Ascending aorta (tissue), 2 donors: ENCODE measurements at places on chromosomes 12 and 14. TPM values are rescaled to one million over a fixed set of nuclear protein-coding genes. Genes with fewer than 3 reads are reported as not detected.

The NRXN3 gene
- total RNA-seq, result 21.0 TPM

The YEATS4 gene
- total RNA-seq, result 4.3 TPM

The DTX1 gene
- total RNA-seq, result 4.5 TPM

The IFT81 gene
- total RNA-seq, result 12.0 TPM

The DNAH10 gene
- not detected for total RNA-seq

The ABCC9 gene
- total RNA-seq, result 19.8 TPM

DNA sequence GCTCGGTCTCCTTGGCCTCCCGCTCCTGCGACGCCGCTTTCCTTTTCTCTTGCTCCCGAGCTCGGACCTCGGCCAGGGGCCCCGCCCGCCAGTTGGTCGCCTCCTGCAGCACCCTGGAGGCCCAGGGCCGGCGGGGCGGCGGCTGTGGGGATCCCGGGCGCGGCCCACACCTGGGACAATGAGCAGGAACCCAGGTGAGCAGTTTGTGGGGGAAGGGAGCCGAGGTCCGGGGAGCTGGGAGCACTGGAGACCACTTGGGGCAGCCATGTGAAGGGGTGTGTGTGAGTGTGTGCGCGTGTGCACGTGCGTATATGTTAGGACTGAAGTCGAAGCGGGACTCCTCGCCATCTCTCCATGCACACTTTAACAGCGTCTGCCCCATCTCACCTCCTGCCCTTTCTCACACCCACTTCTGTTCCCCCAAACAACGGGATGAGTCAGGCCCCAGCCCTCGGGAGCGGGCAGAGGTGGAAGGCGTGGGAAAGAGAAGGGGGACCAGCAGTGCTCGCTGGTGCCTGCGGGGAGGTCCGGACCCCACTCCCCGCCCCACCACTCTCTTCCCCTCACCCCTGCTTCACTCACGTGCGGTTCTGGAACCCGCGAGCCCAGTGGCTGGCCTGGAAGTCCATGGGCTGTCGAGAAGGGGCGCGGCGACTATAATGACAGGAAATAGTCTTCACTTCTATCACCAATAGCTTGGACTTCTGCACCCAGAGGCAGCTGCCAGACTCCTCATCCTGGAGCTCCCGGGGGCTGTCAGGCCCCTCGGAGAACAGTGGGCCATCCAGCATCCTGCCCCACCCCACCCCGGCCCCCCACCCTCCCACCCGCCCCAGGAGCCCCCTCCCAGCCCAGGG lies 450 bp downstream of the DDN start:
- no peak overlapping the region for H3K27ac ChIP-seq
- peaks cover 21% of the 10 kb centered on the region for H3K27me3 ChIP-seq
- peaks cover 27% of the 10 kb centered on the region for H3K36me3 ChIP-seq
- no peak for DNase-seq
- H3K4me1 ChIP-seq, result peaks cover 29% of the 10 kb centered on the region
- H3K4me3 ChIP-seq, result peak overlapping the region; percentile 65

DNA sequence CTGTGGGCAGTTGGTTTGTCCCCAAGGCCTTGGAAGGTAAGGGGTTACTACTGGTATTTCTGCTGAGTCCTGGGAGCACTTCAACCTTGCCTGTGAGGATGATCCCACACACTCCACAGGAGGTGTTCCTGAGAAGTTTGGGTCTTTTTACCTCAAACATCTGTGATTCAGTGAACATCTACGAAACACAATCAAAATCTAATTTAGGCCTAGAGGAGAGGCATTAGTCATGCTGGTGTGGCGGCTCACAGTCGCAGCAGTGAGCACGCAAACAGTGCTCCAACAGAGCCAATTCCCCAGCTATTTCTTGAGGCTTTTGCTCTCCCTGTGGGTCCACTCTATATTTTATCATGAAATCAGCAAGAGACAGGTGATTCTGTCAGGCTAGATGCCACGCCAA lies 107.6 kb downstream of the APAF1 start:
- H3K4me1 ChIP-seq, result no peaks in the 10 kb centered on the region
- DNase-seq, result no peak
- H3K4me3 ChIP-seq, result no peak overlapping the region
- no peak overlapping the region for H3K27ac ChIP-seq
- no peaks in the 10 kb centered on the region for H3K36me3 ChIP-seq

- H3K27ac ChIP-seq, result no peak overlapping the region
- H3K36me3 ChIP-seq, result no peaks in the 10 kb centered on the region
- no peaks in the 10 kb centered on the region for H3K4me1 ChIP-seq
- DNase-seq, result no peak
- H3K4me3 ChIP-seq, result no peak overlapping the region
Measured at GRCh38 chr12:67645601-67646000, 2.9 kb upstream of the DYRK2 start.

- no peaks in the 10 kb centered on the region for H3K4me1 ChIP-seq
- no peak for DNase-seq
- no peaks in the 10 kb centered on the region for H3K27me3 ChIP-seq
- H3K4me3 ChIP-seq, result no peak overlapping the region
- H3K36me3 ChIP-seq, result peaks cover 54% of the 10 kb centered on the region
Measured at GRCh38 chr14:63388766-63389431, 70.2 kb upstream of the GPHB5 start.

DNA sequence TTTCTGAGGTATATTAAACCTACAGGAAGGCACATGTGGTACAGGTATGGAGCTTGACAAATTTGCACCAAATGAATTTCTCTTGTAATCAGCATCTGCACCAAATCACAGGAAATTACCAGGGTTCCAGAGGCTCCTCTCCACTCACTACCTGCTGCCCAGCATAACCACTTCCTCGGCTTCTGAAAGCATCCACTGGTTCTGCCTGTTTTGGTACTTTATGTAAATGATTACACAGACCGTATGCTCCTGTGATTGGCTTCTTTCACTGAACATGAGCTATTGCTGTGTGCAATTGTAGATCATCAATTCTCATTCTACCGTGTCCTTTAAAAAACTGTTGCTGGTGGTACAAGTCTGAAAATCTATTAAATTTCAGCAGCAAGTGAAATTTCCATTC lies 522.1 kb downstream of the TMEM132D start:
- H3K36me3 ChIP-seq, result no peaks in the 10 kb centered on the region
- no peak for DNase-seq
- H3K4me1 ChIP-seq, result no peaks in the 10 kb centered on the region
- H3K27me3 ChIP-seq, result no peaks in the 10 kb centered on the region

DNA sequence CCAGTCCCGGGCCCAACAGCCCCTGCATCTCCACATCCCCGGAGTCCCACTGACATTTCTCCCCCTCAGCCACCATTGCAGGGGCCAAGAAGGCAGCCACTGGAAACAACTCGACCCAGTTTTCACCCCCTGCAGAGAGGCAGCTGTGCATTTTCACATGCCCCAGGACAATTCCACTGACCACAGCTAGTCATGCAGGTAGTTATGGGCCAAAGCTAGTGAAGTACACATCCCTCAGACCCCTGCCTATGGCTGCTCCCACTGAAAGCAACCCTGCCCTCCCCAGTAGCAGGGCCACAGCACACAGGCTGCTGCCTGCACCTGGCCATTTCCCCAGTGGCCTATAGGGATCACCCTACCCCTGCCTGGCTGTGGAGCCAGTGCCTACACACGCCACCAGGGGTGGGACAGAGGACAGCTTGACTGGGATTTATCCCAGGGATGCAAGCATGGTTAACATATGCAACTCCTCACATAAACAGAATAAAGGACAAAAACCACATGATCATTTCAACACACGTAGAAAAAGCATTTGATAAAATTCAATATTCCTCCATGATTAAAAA lies 154.0 kb downstream of the NDUFA12 start:
- H3K4me1 ChIP-seq, result no peaks in the 10 kb centered on the region
- no peak overlapping the region for H3K4me3 ChIP-seq
- H3K36me3 ChIP-seq, result no peaks in the 10 kb centered on the region
- no peak overlapping the region for H3K27ac ChIP-seq
- H3K27me3 ChIP-seq, result no peaks in the 10 kb centered on the region

- H3K27me3 ChIP-seq, result no peaks in the 10 kb centered on the region
- peak overlapping the region; percentile 2 for H3K4me3 ChIP-seq
- H3K36me3 ChIP-seq, result no peaks in the 10 kb centered on the region
- peaks cover 9% of the 10 kb centered on the region for H3K4me1 ChIP-seq
Measured at GRCh38 chr14:63908667-63909264, 56.0 kb downstream of the SYNE2 start.

GRCh38 chr14:100874051-100874410 lies 29.5 kb downstream of the RTL1 start:
- H3K36me3 ChIP-seq, result no peaks in the 10 kb centered on the region
- H3K27me3 ChIP-seq, result no peaks in the 10 kb centered on the region
- H3K27ac ChIP-seq, result no peak overlapping the region
- no peaks in the 10 kb centered on the region for H3K4me1 ChIP-seq

DNA sequence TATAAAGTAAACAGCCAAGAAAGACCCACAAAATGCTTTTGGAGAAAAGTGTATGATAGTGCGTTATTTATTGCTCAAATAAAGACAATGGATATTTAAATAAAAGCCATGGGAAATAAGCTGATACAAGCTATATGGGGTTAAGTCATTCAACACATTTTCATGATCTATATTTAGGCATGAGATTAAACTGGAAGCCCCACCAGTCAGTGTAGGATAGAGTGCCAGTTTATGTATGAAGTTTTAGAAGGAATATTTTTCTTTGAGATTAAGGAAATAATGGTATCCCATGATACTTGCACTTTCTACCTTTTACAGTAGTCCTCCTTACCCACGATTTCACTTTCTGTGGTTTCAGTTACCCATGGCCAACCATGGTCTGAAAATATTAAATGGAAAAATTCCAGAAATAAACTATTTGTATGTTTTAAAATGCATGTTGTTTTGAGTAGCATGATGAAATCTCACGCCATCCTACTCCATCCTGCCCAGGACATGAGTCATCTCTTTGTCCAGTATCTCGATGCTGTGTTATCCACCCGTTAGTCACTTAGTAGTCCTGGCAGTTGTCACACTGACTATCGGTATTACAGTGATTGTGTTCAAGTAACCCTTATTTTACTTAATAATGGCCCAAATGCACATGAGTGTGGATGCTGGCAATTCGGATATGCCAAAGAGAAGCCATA lies 22.3 kb downstream of the SYT1 start:
- no peaks in the 10 kb centered on the region for H3K36me3 ChIP-seq
- no peaks in the 10 kb centered on the region for H3K4me1 ChIP-seq
- H3K27ac ChIP-seq, result no peak overlapping the region
- no peak overlapping the region for H3K4me3 ChIP-seq

- H3K4me3 ChIP-seq, result no peak overlapping the region
- H3K27me3 ChIP-seq, result no peaks in the 10 kb centered on the region
- H3K36me3 ChIP-seq, result no peaks in the 10 kb centered on the region
- H3K27ac ChIP-seq, result no peak overlapping the region
Measured at GRCh38 chr14:70754991-70755390, 54.3 kb downstream of the MAP3K9 start.

DNA sequence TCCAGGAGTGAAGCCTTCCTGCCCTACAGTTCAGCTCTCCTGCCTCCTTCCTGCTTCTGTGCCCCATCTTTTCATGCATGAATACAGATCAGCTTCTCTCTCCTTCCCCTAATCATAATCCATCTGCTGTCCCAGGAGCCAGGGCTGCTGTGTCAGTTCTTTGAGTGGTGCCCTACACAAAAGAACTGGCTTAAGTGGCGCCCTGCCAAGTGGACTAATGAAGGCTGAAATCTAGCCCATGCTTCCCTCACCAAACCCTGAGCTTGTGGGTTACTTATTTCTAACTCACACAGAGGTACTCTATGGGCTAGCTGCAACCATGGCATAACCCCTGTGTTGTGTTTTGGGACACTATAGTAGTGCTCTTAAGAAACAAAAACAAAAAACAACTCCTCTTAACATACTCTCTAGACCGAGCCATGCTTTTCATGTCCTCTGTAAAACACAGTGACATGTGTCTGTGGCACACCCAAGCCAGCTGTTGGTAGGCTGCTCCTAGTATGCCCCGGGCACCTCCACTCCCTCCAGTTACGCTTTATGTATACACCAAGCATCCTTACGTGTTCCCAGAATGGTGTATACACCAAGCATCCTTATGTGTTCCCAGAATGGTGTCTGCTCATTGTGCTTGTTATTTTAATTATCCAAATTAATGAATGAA lies 19.3 kb upstream of the ETV6 start:
- DNase-seq, result no peak
- H3K36me3 ChIP-seq, result no peaks in the 10 kb centered on the region
- no peak overlapping the region for H3K27ac ChIP-seq
- no peaks in the 10 kb centered on the region for H3K27me3 ChIP-seq
- H3K4me3 ChIP-seq, result no peak overlapping the region
- H3K4me1 ChIP-seq, result no peaks in the 10 kb centered on the region

GRCh38 chr14:101122237-101123141 lies 219.0 kb upstream of the RTL1 start:
- no peak overlapping the region for H3K4me3 ChIP-seq
- H3K27me3 ChIP-seq, result no peaks in the 10 kb centered on the region

DNA sequence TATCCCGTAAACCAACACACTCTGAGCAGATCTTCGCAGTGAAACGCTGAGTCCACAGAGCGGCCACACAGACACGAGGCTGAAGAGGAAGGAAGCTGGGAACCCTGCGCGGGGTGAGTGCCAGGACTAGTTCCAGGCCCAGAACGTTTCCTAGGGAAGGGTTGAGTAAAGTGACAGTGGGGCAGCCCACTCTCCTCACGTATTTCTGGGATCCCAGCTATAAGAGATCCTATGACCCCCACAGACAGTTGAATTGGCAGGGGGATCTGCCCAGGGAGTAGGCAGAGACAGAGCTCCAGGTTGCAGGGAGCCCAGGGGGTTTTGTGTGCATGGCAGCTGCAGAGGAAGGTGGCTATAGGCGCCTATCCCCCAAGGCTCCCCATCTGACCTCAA lies 51.1 kb downstream of the GTF2A1 start:
- no peaks in the 10 kb centered on the region for H3K36me3 ChIP-seq
- H3K27ac ChIP-seq, result peak overlapping the region; percentile 85
- H3K27me3 ChIP-seq, result no peaks in the 10 kb centered on the region
- DNase-seq, result peak; percentile 76
- peaks cover 10% of the 10 kb centered on the region for H3K4me1 ChIP-seq

DNA sequence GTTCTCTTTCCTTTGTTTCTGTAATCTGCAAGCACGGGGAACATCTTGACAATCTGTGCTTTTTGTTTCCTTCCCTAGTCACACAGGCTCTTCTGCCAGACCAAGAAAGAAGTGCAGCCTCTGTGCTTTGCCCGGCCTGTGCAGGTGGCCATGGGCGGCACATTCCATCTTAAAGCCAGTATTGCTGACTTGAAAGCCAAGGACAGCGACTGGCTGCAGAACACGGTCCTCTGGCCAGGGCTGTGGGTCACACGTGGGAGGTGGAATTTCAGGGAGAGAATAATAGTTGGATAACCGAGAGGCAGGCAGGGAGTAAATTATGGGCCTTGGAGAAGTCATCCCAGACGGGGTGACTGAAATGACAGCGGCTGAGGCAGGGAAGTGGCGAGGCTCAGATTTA lies 24.8 kb downstream of the FNTB start:
- peaks cover 37% of the 10 kb centered on the region for H3K36me3 ChIP-seq
- H3K4me3 ChIP-seq, result no peak overlapping the region
- no peak overlapping the region for H3K27ac ChIP-seq
- no peaks in the 10 kb centered on the region for H3K4me1 ChIP-seq
